ENCODE measurements at places on chromosomes 4 and X.

- DNase-seq = no peak
Observed at GRCh38 chrX:128012015-128012414, 40.2 kb downstream of the ACTRT1 start.

- no peak for DNase-seq
Observed at GRCh38 chrX:47166126-47166525, 21.1 kb downstream of the RBM10 start.

- DNase-seq = no peak
Observed at GRCh38 chrX:133859860-133860259, 125.5 kb downstream of the GPC3 start.

GRCh38 chr4:73723928-73724327 is 16.4 kb upstream of the CXCL8 start:
- no peak for DNase-seq

GRCh38 chr4:3612281-3612680 is 80.1 kb upstream of the LRPAP1 start:
- no peak for DNase-seq

Measured in stimulated activated CD4-positive, alpha-beta T cell treated with anti-CD3 and anti-CD28 coated beads, Interleukin-1b, Interleukin-23, amount 100 ng/mL, for 1 hour (primary cell).